Heart left ventricle (tissue), 16 donors: ENCODE measurements at places on chromosomes 1 and 21. TPM values are rescaled to one million over a fixed set of nuclear protein-coding genes. Genes with fewer than 3 reads are reported as not detected.
A peak's percentile ranks its signal among the peaks of the same experiment; 100 is the strongest.

DNA sequence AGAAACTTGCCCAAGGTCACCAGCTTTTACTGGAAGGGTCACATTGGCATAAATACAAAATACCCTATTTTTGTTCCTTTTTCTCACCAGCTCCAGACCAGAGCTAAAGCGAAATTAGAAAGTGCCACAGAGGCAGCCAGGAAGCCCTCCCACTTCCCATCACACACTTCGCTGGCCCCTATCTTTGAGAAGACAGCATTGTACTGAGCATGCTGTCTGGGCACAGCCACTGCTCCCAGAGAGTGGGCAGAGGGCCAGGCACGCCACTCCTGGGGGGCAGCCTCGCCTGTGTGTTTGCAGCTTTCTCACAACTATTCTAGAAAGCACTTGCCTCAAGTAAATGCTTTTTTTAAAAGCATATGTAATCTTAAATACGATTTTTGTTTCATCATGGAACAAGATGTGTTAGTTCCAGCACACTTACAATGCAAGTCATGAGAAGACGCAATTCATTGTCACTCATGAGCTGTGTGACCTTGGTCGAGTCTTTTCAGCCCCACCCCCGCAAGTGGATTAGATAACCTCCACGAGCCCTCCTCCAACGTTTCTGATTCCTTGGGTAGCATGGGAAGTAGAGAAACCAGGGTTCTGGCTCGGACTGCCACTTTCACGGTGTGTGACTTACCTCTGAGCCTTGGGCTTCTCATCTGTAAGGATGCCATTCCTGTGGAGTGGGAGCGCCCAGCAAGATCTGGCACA lies 25.7 kb upstream of the EPHA8 start:
- no peaks in the 10 kb centered on the region for H3K36me3 ChIP-seq
- no peak overlapping the region for H3K27ac ChIP-seq
- H3K4me1 ChIP-seq = no peaks in the 10 kb centered on the region
- H3K27me3 ChIP-seq = no peaks in the 10 kb centered on the region
- DNase-seq = no peak
- H3K4me3 ChIP-seq = no peak overlapping the region

GRCh38 chr1:216175714-216176113 lies 247.5 kb downstream of the USH2A start:
- no peaks in the 10 kb centered on the region for H3K27me3 ChIP-seq
- H3K4me3 ChIP-seq = no peak overlapping the region
- no peak for DNase-seq
- H3K27ac ChIP-seq = no peak overlapping the region
- H3K4me1 ChIP-seq = no peaks in the 10 kb centered on the region

- DNase-seq = no peak
- no peak overlapping the region for H3K4me3 ChIP-seq
- H3K4me1 ChIP-seq = peaks cover 32% of the 10 kb centered on the region
- H3K36me3 ChIP-seq = no peaks in the 10 kb centered on the region
Observed at GRCh38 chr1:112981426-112981825, 25.4 kb upstream of the SLC16A1 start.

GRCh38 chr1:91885213-91885715 lies 687 bp downstream of the TGFBR3 start:
- H3K27ac ChIP-seq = peak overlapping the region; percentile 90
- peaks cover 29% of the 10 kb centered on the region for H3K27me3 ChIP-seq
- peaks cover 18% of the 10 kb centered on the region for H3K4me1 ChIP-seq
- DNase-seq = peak; percentile 33
- H3K4me3 ChIP-seq = peak overlapping the region; percentile 88

The PLPPR5 gene
- total RNA-seq = not detected

DNA sequence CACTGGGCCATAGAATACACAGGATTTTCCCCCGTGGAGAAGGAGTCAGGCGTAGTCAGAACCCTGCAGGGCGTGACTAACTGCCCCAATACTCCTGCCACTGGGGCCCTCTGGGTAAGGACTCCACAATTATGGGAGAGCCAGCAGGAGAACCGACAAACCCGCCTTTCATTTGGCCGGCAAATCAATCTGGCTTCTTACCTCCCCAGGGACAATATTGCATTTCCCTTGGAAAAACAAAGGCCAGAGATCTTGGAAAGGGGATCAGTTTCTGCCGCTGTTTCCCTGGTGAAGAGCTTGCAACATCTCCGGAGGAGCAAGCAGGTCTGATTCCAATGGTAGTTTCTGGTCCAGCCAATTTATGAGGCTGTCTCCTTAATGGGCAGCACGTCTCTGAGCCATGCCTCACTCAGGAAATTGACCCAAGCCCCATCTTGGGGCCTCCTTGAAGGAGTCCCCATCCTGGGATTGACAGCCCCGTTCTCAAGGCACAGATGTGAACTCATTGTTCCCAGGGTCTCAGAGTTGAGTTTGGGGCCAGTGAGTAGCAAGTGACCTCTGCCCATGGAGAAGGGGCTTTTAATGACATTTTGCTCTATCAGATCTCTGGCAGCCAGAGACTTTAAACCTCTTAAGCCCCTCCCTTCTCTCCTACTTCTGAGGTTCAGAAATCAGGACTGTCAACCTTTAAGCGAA lies 4.3 kb downstream of the TRABD2B start:
- peak; percentile 63 for DNase-seq
- H3K36me3 ChIP-seq = no peaks in the 10 kb centered on the region
- peaks cover 2% of the 10 kb centered on the region for H3K27me3 ChIP-seq
- no peaks in the 10 kb centered on the region for H3K4me1 ChIP-seq
- H3K27ac ChIP-seq = no peak overlapping the region

DNA sequence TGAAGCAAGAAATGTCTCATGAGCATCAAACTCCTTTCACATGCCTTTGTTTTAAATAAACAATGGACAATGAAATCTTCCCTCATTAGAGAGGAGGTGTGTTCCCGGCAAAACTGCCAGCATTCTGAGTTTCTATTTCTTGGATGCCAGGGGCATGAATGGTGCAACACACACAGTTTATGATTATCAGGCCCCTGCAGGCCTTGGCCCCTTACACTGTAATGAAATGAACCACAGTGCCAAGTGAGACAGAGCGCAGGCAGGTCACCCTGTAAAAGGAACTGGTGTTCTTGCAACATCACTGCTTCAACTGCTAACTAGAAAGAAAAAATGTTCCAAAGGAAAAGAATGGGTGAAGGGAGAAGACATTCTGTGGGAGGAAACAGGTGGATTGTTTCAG lies 3.8 kb upstream of the PIGC start:
- H3K36me3 ChIP-seq = no peaks in the 10 kb centered on the region
- peaks cover 25% of the 10 kb centered on the region for H3K4me1 ChIP-seq
- DNase-seq = no peak
- H3K27ac ChIP-seq = no peak overlapping the region
- H3K27me3 ChIP-seq = no peaks in the 10 kb centered on the region

GRCh38 chr1:183195142-183195574 lies 9.1 kb downstream of the LAMC2 start:
- H3K27me3 ChIP-seq = no peaks in the 10 kb centered on the region
- H3K36me3 ChIP-seq = no peaks in the 10 kb centered on the region
- DNase-seq = no peak

The SHISA4 gene
- 94.3 TPM for total RNA-seq

DNA sequence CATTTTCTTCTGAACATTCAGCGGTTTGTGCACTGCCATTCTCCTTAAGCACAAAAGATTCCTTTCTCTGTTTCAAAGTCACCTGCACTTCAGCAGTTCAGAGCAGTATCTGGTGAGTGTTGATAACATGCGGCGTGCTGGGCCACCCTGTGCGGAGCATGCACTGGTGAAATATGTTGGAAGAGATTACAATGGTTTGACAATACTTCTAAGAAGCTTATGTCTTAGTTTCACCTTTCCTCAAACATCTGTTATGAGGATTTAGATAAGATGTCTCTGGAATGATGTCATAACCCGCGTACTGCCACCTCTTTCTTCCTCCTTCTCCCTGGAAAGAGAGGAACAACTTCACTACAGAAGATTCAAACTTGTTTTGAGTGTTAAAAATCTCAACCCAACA lies 650.3 kb downstream of the AJAP1 start:
- H3K4me1 ChIP-seq = no peaks in the 10 kb centered on the region
- peaks cover 6% of the 10 kb centered on the region for H3K27me3 ChIP-seq
- no peaks in the 10 kb centered on the region for H3K36me3 ChIP-seq

DNA sequence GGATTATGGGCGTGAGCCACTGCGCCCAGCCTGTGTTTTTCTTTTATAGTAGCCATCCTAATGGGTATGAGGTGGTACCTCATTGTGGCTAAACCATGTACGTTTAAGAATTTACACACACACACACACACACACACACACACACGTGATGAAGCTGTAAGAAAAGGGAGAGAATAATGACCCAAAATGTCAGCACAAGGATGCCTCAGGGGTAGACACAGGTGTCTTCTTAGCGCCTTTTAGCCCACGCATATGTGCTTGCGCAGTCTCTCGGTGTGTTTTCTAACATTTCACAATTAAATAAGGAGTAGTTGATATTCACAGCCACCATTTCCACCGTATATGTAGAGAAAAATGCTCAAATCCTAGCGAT lies 782 bp upstream of the PFKL start:
- H3K27ac ChIP-seq = peak overlapping the region; percentile 94
- peak overlapping the region; percentile 71 for H3K4me3 ChIP-seq
- DNase-seq = no peak

The EXO1 gene
- total RNA-seq = 1.5 TPM

DNA sequence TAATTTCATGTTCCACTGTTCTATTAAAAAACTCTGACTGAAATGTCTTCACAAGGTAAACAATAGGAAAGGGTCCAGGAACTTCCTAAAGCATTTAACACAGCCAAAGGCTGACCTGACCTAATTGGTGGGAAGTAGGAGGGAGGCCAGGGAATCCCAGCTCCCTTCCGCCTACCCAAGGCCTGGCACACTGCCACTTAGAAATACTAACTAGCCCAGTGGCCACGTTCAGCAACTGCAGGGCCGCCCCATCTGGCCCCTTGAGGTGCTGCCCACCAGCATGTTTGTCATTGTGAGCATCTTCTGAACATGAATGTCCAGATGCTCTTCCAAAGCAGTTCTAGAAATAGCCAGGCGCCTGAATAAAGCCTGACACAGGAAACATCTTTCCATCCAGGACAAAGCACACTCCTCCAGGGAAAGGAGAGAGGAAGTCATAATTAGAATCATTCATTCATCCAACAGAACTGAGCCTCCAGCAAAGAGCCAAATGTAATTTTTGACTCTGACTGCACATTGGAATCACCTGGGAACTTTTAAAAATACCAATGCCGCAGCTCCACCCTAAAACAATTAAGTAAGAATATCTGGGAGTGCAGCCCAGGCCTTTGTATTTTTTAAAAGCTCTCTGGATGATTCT lies 44.6 kb upstream of the BCL9 start:
- DNase-seq = peak; percentile 57
- no peaks in the 10 kb centered on the region for H3K27me3 ChIP-seq
- H3K4me3 ChIP-seq = no peak overlapping the region
- H3K36me3 ChIP-seq = no peaks in the 10 kb centered on the region

DNA sequence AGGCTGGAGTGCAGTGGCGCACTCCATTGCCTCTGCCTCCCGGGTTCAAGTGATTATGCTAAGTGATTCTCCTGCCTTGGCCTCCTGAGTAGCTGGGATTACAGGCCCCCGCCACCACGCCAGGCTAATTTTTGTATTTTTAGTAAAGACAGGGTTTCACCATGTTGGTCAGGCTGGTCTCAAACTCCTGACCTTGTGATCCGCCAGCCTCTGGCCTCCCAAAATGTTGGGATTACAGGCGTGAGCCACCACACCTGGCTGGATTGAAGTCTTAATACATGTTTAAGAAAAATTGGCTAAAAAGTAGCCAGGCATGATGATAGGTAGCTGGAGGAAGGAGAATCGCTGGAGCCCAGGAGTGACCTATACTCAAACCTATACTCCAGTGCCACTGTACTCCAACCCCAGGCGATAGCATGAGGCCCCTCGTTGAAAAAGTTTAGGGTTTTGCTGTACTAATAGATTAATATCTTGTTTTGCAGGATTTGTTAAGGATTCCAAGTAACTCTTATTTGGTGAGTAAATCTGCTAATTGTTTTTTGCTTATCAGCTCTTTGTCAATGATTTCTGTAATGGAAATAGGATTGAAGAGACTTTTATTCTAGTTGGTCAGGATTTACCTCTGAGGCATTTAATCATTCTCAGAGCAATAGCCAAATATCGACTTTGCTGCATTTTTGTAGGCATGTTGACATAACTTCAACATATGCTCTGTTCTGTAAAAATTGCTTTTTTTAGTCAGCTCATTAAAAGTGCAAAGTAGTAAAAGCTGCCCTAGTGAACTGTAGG lies 2.0 kb downstream of the RCC1 start:
- DNase-seq = no peak
- H3K27ac ChIP-seq = no peak overlapping the region
- peaks cover 14% of the 10 kb centered on the region for H3K36me3 ChIP-seq
- no peaks in the 10 kb centered on the region for H3K27me3 ChIP-seq
